GM19239 (cell line): ENCODE measurements at places on chromosomes 12 and 14.

DNA sequence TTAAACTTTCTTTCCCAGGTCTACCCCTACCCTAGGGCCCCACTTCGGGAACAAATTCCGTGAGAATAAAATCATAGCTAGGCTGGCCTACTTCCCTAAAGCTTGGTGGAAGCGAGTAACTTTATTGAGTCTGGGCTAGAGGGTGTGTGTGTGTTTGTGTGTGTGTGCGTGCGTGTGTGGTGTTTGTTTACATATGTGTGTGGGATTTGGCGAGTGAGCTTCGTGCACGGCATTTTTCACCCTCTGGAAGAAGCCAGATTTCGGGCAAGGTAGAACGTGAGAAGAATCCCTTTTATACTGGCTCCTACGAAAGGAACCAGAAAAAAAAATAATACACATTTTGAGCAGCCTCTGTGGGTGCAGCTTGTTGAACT is 7.5 kb upstream of the LHX5 start:
- DNase-seq, result no peak

DNA sequence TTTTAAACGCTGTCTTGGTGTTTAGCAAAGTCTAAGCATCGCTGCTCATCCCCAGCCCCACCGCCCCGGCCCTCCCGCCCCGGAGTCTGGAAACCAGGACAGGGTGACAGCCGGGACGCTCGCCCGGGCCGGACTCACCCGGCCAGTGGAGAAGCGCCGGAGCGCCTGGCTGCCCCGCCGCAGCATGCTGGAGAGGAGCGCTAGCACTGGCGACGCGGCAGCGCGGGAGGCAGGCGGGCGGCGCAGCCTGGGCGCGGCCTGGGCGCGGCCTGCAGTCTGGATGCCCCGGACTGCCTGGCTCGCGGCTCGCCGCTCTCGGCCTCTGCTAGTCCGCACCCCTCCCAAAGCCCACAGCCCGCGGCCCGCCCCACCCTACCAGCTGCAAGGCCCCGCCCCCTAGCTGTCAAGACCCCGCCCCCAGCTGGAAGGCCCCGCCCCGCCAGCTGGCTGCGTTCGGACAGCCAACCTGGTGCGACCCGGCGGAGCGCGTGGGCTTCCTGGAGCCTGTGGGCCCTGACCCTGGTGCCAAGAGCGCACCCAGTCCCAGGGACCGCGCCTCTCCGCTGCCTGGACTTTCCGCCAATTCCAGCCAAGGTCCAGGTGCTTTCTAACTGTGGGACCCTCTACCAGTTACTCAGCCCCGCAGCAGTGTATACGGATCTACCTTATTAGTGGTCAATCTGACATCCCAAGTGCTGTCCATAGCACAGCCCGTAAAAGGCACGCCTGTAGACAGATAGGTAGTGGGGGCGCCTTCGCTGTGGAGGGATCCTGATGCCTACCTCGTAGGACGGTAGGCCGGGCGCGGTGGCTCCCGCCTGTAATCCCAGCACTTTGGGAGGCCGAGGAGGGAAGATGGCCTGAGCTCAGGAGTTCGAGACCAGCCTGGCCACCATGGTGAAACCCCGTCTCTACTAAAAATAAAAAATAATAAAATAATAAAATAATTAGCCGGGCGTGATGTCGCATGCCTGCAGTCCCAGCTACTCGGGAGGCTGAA is at the start of gene ALDH1L2:
TSS of gene ALDH1L2 (minus strand) at position 208 of the 1,000 bp plus-strand sequence. CDS start at position 186, 22 bp downstream.
- peak; percentile 64 for DNase-seq

DNA sequence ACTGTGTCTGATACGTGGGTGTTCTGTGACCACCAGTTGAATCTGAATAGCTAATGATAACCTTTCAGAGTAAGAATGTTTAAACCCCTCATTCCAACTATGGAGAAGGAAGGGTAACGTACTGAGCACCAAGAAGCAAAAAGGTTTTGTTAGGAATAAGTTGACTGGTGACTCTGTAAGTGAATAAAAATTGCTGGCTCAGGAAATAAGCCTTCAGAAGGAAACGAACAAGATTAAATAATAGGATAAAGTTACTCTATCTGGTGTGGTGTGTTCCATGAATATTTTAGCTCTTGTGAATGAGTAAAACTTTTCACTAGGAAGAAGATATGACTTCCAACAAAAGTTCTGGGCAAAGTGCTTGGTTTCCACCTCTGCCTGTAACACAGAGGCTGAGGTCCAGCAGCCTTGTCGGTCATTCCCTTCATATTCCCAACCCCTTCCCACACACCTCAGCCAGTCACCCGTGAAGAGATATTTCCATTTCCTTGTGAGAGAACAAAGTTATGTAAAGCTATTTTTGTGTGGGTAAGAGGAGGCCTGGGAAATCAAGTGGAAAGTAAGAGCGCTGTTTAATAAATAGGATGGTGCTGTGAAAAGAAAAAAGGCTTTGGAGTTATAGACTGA is 47.1 kb downstream of the ARF6 start:
- no peak for DNase-seq

DNA sequence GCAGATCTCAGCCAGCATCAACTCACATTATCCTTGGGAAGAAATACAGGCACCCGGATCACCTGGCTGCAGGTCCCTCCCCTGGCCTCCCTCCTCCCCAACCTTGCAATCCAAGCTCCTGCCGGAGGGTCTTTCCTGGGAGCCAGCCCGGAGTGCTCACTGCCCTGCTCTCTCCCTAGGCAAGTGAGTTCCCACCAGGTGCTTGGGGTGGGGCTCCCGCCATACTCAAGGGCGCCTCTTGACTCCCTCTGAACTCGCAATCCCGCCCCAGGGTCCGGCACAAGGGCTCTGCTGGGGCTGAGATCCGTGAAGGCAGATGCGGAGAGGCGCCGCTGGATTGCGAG is 1.2 kb upstream of the CEP170B start:
- no peak for DNase-seq

DNA sequence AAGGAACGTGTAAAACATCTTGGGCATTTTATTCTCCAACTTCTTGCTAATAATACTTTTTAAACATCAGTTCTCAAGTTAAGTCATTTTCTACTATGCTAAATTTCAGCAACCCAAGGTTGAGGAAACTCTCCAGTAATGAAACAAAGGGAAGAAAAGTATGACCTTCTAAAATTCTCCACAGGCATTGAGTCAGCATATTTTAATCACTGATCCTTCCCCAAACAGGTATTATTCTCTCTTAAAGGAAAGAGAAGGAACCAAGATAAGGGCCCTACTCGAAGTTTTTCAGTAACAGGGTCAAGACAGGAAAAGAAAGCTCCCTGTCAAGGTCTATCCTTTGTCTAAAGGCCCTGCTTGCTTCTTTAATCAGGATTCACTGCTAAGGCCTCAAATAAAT is 3.0 kb downstream of the KICS2 start:
- no peak for DNase-seq

- DNase-seq, result no peak
Observed at GRCh38 chr12:13817131-13817530, 164.3 kb downstream of the GRIN2B start.

- DNase-seq, result no peak
Observed at GRCh38 chr14:50013934-50014333, 102.4 kb downstream of the VCPKMT start.

- DNase-seq, result no peak
Observed at GRCh38 chr12:104494793-104495158, 38.0 kb downstream of the CHST11 start.

DNA sequence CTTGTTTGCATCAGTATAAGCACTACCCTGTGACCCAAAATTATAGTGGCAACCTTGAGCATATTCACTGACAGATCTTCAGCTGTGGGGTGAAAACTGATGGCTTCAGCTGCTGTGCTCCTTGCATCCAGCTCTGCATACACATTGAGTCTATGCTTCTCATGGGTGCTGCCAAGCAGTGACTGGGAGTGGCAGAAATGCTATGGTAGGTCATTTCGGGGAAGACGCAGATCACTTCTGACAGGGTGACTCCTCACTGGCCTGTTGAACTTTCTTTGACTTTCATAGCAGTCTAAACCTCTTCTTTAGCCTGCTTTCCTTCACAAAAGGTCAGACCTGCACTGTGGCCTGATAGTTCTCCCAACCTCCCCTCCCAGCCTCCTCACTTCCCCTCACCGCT is 5.6 kb upstream of the ALDH1L2 start:
- DNase-seq, result no peak

DNA sequence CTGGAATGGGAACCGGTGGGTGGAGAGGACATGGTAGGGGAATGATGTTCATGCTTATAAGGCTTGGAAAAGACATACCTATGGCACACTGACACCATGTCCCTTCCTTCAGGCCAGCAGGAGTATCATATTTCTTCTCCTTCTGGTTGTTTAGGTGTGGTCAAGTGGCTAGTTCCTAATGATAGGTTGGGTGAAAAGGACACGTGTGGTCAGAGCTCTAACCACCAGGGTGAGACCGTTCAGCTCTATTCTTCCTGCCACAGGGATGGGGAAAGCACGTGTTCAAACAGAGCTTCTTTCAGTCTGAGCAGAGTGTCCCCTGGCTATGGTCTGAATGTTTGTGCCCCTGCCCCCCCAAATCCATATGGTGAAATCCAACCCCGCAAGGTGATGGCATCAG is 209.1 kb downstream of the PAX9 start:
- no peak for DNase-seq

DNA sequence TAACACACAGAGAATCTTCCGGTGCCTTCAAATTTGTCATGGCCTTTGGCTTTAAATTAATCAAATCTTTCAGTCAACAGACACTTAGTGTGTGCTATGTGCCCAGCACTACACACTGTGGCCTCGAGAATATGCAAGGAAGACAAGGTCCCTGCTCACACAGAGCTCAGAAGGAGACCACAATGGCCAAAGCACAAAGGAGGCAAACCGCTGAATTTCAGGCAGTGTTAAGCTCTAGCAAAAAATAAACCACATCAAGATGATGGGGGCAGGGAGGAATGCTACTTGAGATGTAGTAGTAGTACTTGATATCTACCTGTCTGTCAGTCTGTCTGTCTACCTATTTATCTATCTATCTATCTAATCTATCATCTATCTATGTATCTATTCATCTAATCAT is 227.9 kb downstream of the TMEM132D start:
- DNase-seq, result no peak

DNA sequence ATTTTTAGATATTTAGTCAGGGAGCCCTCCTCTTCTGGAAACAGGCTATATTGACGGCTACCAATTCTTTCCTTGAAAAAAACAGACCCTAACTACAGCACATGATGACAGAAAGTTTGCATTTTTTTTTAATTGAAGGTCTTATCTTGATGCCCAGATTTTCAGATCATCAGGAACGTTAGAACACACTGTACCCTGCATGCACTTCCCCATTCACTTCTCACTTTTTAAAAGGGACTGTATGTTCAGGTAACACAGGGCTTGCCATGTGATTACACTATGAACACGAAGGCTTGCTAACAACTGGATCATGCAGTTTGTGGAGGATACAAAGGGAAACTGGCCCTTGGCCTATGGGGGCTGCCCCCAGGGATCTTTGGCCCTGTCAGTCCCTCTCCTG is 92.6 kb downstream of the RPS29 start:
- DNase-seq, result no peak

GRCh38 chr12:33047666-33048065 is 151.1 kb upstream of the PKP2 start:
- DNase-seq, result no peak

GRCh38 chr12:116196752-116197718 is 80.5 kb downstream of the MED13L start:
- no peak for DNase-seq

- peak; percentile 13 for DNase-seq
Observed at GRCh38 chr12:89525305-89525823, 483 bp downstream of the POC1B start.

DNA sequence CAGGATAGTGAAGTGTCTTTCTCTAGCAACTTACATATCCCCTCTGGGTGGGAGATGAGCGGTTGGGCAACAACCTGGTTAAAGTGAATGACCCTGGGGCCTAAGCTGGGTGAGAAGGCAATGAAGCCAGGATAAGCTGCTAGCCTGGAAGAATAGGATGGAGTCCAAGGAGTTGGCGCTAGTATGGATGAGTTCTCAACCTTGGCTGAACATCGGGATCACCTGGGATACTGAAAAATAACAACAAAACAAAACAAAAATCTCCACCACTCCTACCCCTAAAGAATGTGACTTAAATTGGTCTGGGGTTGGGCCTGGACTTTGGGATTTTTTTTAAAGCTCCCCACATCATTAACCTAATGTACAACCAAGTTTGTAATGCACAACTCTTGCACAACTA is 4.8 kb upstream of the RPS6KA5 start:
- DNase-seq, result no peak

GRCh38 chr12:6631549-6631961 is 4.2 kb downstream of the LPAR5 start:
- DNase-seq, result no peak

- DNase-seq, result no peak
Observed at GRCh38 chr12:1886396-1887008, 31.9 kb downstream of the CACNA2D4 start.

DNA sequence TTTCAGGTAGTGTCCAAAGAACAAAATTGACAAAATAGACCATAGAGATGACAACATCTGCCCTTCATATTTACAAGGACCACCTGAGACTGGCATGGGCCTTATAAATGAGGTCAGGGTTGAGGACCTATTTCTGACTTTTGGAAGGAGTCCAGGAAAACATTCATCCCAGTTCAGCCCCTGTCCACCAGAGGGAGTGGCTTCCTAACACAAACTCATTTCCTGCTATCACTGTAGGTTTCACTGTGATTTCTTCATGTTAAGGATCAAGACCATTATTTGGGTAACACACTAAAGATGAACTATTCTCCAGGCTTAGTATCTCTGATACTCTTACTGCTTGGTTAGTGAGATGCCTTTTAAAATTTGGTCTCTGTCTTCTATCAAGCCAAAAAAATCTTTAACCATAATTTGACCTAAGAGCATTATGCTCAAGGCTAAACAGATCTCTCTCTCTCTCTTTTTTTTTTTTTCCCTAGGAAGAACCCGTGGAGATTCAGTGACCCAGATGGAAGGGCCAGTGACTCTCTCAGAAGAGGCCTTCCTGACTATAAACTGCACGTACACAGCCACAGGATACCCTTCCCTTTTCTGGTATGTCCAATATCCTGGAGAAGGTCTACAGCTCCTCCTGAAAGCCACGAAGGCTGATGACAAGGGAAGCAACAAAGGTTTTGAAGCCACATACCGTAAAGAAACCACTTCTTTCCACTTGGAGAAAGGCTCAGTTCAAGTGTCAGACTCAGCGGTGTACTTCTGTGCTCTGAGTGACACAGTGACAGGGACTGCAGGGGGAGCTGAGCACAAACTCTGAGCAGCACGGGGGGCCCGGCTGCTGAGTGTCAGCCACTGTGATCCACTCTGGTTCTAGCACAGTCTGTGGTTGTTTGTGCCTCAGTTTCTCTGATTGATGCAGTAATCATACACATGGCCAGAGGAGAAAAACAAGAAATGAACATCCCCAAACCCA is 267.6 kb upstream of the OR4E1 start:
- no peak for DNase-seq

DNA sequence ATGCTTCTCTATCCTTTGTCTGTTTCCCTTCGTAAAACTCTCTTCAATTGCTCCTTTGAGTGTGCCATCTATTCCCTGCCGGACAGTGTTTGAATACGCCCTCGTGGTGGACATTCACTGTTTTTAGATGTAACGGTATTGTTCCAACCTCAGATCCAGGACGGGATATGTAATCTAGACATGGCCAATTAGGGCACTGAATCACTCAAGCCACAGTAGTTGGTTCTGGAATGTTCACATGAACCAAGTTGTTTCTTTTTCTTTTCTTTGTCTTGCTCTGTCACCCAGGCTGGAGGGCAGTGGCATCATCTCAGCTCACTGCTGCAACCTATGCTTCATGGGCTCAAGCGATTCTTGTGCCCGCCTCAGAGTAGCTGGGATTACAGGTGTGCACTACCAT is 204.2 kb upstream of the PLXNC1 start:
- DNase-seq, result no peak
